Hepatic stellate cell (primary cell): ENCODE measurements at places on chromosomes 3 and 15.
A peak's percentile ranks its signal among the peaks of the same experiment; 100 is the strongest.

- DNase-seq: no peak
These were observed 19.3 kb upstream of the ATP10A start for GRCh38 chr15:25882466-25882865.

- no peak for DNase-seq
These were observed 50.3 kb downstream of the FILIP1L start for GRCh38 chr3:100063929-100064461.

GRCh38 chr3:105674437-105675065 is 194.3 kb downstream of the CBLB start:
- no peak for DNase-seq

- DNase-seq: no peak
These were observed 141.8 kb downstream of the ALDH1A2 start for GRCh38 chr15:57923750-57924149.

- DNase-seq: no peak
These were observed 20.9 kb downstream of the GNB4 start for GRCh38 chr3:179430277-179430870.

DNA sequence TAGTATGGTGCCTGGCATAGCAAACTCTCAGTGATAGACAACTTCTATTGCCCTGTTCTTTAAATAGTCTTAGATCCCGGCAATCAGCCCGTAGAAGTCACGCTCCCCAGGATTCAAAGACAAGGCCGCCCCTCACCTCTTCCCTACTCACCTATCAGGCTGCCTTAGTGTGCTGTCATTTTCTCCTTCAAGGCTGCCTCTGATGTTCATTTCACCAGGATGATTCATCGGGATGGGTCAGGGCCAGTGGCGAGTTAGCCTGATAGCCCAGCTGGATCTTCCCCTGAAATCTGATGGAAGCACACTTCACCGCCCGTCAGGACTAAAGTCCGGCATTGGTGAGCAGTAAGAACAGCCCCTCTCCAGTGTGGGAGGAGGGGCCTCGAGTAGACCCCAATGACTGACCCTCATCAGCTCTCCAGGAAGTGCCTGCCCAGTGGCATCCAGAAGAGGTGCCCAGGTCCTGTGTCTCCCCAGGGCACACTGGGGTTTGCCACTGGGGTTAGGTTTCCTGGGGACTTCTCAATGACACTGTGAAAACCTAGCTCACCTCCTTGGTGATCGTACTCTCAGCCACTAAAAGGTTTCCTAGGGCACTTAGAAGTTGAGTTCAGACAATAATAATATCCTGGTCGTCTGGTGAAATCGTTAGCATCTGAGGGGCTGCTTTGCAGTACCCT is 37.5 kb downstream of the TPM1 start:
- DNase-seq: no peak

DNA sequence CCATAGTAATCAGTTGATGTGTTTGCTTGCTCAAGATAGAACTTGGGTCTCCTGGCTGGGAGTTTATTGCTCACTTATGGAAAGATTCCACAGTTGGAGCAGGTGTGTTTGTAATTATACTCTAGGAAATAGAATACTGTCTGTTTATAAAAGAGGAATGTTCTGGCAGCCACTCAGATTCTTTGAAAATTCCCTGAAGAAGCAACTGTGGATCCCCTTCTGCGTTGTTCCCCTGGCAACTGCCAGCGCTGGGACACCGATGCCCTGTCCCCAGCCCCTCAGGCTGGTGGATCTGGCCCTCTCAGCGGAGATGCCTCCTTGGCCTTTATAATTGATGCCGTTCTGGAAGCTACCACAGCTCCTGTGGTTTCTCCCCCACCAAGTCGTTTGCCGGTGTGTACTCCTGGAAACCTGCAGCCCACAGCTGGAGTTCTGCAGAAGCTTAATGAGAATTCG is 225.9 kb downstream of the ITPR1 start:
- DNase-seq: no peak

DNA sequence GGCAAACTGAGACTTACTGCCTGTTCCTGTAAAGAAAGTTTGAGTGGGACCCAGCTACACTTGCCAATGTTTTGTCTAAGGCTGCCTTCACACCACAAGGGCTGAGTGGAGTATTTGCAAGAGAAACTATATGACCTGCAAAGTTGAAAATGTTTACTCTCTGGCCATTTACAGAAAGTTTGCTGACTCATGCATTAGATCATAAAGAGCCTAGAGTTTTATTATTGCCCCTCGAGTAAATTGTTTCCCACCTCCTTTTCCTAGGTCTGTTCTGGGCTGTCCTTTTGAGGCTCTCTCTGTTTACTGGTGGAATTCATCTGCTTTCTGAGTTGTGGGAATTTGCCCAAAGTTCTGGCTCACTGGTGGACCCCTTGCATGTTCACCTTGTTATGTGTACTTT is 6.7 kb upstream of the PROK2 start:
- DNase-seq: no peak

DNA sequence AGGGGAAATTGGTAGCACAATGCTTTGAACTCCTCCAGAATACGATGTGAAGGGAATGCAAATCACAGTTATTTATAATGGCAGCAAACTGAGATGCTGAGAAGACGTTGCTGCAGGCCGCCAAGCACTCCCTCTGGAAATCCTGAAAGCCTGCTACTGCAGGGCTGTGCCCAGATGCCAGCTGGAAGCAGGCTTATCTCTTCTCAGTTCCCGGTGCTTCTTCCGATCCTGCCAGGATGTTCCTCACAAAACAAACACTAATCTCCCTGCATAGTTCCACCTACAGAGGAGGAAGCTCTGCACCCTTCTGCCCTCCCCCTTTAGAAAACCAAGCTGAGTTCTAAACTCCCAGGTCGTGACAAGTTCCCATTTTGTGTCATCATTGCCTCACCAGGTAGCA is 201.7 kb upstream of the BCL6 start:
- DNase-seq: no peak

- peak; percentile 22 for DNase-seq
These were observed 75.8 kb upstream of the FAM98B start for GRCh38 chr15:38378161-38378560.

GRCh38 chr3:159786489-159787177 is 202.0 kb upstream of the IL12A start:
- DNase-seq: no peak

DNA sequence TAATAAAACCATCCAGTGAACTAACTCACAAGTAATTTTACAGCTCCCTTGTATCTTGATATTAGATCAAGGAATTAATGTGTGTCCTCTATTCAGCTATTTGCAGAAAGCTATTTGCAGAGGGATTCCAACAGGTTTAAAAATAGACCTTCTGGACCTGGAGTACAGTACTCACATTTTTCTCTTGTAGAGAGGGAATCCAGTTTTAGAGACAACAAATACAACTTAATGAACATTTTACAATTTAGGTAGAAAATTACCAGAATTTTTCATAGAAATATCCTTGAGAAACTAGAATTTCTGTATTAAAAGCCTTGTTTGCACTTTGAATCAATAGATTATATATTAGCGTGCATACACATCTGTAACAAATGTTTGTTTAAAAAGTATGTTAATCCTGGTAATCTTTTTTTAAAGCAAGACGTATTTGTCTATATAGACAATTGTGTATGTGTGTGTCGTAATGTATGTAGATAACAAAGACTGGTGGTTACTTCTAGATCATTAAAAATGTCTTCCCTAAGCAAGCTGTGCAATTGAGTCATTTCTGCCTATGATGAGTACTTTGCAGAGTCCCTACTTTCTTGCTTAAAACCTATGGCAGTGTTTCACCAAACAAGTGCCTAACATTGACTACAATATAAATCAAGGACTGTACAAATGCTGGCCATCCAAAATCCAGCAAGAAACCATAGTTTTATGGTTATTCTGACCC is 57.9 kb downstream of the PPP2R3A start:
- no peak for DNase-seq

DNA sequence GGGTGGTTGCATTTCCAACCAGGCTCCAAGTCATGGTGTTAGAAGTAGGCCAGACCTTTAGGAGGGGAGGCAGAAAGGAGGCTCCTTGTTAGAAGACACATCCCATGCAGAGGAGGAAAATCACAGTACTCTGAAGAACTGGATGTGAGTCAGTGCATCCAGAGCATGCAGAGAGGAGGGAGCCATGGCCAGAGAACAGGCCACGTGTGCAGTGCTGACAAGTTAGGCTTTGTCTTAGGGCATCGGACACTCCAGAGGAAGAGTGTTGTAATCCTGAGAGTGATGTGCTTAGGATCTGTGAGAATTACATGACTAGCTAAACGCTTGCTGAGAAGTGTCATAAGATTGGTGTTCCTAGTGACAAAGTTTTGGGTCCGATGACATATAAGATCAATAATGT is 456.5 kb upstream of the THRB start:
- no peak for DNase-seq

GRCh38 chr15:72840114-72840513 is 56.6 kb upstream of the ADPGK start:
- DNase-seq: no peak
